GM12878 (cell line): ENCODE measurements at places on chromosomes 11 and 22. TPM values are rescaled to one million over a fixed set of nuclear protein-coding genes. Genes with fewer than 3 reads are reported as not detected.

GRCh38 chr11:22677153-22677903 is 10.9 kb downstream of the GAS2 start:
- no peaks in the 10 kb centered on the region for H3K4me1 ChIP-seq
- no peak overlapping the region; the same call in 1 of the 2 replicates for H3K27ac ChIP-seq

DNA sequence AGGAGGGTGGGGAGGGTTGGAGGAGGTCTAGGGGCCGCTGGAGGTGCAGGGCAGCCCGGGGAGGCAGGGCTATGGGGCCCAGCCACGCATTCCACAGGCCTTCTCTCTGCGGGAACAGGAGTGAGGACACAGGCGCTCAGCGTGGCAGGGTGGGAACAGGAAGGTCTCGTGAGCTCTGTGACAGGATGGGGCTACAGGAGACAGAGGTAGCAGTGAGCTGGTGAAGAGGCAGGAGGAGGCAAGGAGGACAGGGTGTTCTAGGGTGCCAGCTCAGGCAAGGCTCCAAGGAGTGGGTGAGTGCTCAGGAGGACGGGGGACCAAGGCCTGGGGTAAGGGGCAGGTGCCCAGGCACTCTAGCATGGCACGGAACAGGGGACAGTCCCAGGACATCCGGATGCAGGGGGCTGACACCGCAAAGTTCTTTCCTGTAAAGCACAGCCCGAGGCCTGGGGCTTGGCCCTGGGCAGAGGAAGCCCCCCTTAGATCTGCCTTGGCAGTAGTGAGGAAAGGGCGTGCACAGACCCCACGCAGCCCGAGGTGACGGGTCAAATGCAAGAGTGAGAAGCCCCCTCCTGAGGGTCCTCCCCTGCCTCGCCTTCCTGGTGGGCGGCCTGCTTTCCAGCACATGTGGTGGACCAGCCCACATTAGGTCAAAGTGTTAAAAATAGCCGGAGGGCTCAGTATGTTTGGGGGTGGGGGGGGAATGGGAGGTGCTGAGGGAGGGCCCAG is 4.7 kb upstream of the NEAT1 start:
- H3K27ac ChIP-seq: peak overlapping the region; percentile 100
- H3K4me3 ChIP-seq: peak overlapping the region; percentile 79
- peaks cover 6% of the 10 kb centered on the region; the same call in 1 of the 2 replicates for H3K36me3 ChIP-seq
- peaks cover 51% of the 10 kb centered on the region for H3K4me1 ChIP-seq
- no peak for DNase-seq

DNA sequence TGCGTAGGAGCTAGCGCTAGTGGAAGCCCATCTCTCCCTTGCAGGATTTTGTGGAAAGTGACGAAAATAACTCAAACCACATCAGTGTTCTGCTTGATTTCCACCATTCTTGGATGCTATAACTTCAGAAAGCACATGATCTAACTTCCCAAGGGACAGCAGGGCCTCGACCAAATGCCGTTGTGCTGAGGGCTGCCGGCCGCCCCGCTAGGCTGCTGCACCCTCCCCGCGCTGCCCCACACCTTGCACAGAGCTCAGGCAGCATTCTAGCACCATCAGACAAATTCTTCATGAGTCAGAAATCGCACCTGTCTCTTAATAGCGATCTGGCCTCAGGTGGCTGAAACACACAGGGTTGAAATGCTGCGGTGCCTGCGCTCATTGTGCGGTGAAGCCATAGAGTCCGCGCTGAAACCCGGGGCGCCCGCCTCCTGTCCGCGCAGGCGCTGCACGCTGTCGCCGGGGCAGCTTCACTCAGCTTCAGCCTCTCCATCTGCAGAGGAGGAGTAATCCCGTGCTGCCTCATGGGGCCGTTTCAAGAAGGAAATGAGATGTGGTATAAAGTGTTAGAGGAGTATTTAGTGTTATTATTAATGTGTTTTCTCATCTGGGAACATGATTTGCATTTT is 59.2 kb upstream of the B3GAT1 start:
- H3K27ac ChIP-seq: no peak overlapping the region
- no peak overlapping the region for H3K4me3 ChIP-seq
- H3K27me3 ChIP-seq: 0 out of 2 replicates have a peak, but pooled peaks cover 3% of the 10 kb centered on the region
- no peaks in the 10 kb centered on the region for H3K4me1 ChIP-seq

GRCh38 chr11:4662876-4663275 is 19.1 kb downstream of the OR51E1 start:
- H3K4me1 ChIP-seq: no peaks in the 10 kb centered on the region
- H3K27me3 ChIP-seq: no peaks in the 10 kb centered on the region
- H3K27ac ChIP-seq: no peak overlapping the region
- H3K36me3 ChIP-seq: no peaks in the 10 kb centered on the region
- H3K4me3 ChIP-seq: no peak overlapping the region

DNA sequence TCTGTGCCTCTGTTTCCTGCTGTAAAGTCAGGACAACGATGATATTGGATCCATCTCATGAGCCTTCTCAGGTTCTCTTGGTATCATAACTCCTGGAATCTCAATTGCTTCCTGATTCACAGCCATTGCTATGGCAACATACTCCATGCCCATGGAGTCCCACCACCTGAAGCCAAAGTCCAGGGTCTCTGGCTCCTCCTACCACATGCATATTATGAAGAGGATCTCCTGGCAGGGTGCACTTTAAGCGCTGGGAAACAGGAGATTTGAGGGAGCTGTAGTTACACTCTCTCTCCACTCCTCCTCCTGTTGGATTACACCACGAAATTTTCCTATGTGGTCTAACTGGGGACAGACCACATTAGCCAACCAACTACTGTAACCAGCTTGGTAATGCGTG is 130.9 kb upstream of the SEZ6L start:
- H3K27me3 ChIP-seq: no peaks in the 10 kb centered on the region
- no peaks in the 10 kb centered on the region for H3K4me1 ChIP-seq
- no peak overlapping the region for H3K27ac ChIP-seq
- no peak overlapping the region for H3K4me3 ChIP-seq
- no peaks in the 10 kb centered on the region for H3K36me3 ChIP-seq

GRCh38 chr22:46171940-46172339 is 21.6 kb downstream of the PPARA start:
- H3K27ac ChIP-seq: no peak overlapping the region
- no peak for DNase-seq
- H3K36me3 ChIP-seq: no peaks in the 10 kb centered on the region
- H3K4me3 ChIP-seq: no peak overlapping the region
- H3K27me3 ChIP-seq: no peaks in the 10 kb centered on the region

DNA sequence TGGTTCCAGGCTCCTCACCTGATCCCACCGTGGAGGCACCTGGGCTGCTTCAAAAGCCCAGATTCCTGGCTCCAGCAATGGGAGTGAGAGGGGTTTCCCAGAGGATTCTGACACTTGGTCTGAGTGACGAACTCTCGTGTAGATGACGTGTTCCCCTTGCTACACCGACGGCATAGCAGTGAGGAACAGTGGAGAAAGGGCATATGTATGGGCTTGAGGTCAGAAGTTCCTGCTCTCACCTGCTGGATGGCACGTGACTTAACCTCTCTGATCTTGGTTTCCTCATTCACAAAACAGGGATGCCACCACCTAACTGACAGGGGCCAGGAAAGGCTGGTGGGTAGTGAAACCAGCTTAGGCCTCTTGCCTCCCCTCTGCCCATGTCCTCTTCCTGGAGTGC is 30.0 kb upstream of the ARFGAP3 start:
- H3K4me3 ChIP-seq: no peak overlapping the region
- no peak for DNase-seq
- H3K36me3 ChIP-seq: peaks cover 30% of the 10 kb centered on the region
- H3K4me1 ChIP-seq: peaks cover 38% of the 10 kb centered on the region
- H3K27me3 ChIP-seq: no peaks in the 10 kb centered on the region
- no peak overlapping the region for H3K27ac ChIP-seq

RASGRP2 gene
- total RNA-seq: 8.3 and 9.0 TPM in 2 replicates

OR52A1 gene
- not detected in 2 replicates for total RNA-seq

GAL3ST1 gene
- not detected in 2 replicates for total RNA-seq

- no peak for DNase-seq
- H3K27ac ChIP-seq: no peak overlapping the region
- H3K4me1 ChIP-seq: peaks cover 10% of the 10 kb centered on the region
- no peak overlapping the region for H3K4me3 ChIP-seq
- no peaks in the 10 kb centered on the region for H3K36me3 ChIP-seq
These were observed 5.1 kb downstream of the LRRC51 start for GRCh38 chr11:72085621-72086351.

DNA sequence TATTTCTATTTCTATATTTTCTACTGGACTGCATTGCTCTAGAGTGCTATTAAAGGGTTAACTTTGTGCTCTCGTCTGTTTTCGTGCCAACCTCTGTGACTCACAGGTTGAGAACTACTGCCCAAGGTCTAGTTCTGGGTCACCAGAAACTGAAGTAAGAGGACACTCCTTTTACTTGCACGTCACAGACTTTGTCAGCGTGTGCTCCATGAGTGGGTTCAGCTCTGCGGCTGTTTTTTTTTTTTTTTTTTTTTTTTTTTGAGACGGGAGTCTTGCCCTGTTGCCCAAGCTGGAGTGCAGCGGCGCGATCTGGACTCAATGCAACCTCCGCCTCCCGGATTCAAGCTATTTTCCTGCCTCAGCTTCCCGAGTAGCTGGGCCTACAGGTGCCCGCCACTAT is 49.8 kb downstream of the CLMP start:
- H3K36me3 ChIP-seq: no peaks in the 10 kb centered on the region
- H3K4me1 ChIP-seq: no peaks in the 10 kb centered on the region
- no peak overlapping the region for H3K4me3 ChIP-seq
- H3K27ac ChIP-seq: no peak overlapping the region

GRCh38 chr11:83285151-83285770 is 906 bp downstream of the CCDC90B start:
- no peak for DNase-seq
- no peaks in the 10 kb centered on the region for H3K36me3 ChIP-seq
- peak overlapping the region; percentile 96 for H3K27ac ChIP-seq
- H3K4me1 ChIP-seq: peaks cover 21% of the 10 kb centered on the region
- peak overlapping the region; percentile 78 for H3K4me3 ChIP-seq

DNA sequence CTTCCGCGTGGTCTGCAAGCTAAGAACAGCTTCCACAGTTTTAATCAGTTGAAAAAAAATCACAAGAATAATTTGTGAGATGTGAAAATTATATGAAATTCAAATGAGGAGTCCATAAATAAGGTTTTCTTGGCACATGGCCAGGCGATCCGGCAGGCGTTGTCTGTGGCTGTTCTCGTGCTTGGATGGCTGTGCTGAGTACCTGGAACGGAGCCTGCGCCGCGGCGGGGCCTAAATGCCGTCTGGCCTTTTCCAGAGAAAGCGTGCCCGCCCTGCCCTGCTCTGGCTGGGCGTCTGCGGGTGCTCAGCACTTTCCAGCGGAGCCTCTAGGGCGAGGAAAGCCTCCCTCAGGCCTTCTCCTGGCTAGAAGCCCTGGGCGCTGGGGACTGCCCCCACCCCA is 41.8 kb downstream of the OSBPL5 start:
- H3K4me1 ChIP-seq: no peaks in the 10 kb centered on the region
- H3K36me3 ChIP-seq: no peaks in the 10 kb centered on the region
- H3K27ac ChIP-seq: no peak overlapping the region
- no peak overlapping the region for H3K4me3 ChIP-seq
- H3K27me3 ChIP-seq: no peaks in the 10 kb centered on the region

APOL5 gene
- total RNA-seq: not detected in 2 replicates

DNA sequence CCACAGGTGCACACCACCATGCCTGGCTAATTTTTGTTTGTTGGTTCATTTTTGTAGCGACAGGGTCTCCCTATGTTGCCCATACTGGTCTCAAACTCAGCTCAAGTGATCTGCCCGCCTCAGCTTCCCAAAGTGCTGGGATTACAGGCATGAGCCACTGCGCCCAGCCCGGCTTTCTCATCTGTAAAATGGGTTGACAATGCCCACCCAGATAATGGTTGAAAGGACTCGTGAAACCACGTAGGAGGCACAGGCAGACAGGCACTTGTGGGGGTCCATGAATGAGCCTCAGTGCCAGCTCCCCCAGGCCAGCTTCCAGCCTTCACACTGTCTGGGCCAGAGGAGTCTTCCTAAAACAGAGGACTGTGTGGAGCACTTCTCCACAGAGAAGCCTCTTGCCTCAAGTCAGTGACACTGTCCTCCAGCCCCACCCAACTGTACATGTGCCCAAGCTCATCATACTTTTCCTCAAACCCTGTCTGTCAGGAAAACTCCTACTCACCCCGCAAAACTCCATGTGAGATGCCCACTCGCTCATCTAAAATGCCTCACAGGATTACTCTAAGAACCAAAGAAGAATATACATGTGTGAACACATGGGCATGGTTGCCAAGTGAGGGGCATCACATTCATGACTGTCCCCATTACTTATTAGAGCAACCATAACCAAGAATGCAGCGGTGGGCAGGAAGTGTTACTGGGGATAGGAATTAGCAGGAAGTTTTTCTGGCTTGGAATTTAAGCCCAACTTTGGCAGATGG is 32.1 kb upstream of the WNT7B start:
- no peak overlapping the region for H3K4me3 ChIP-seq
- no peaks in the 10 kb centered on the region for H3K27me3 ChIP-seq
- H3K4me1 ChIP-seq: peaks cover 4% of the 10 kb centered on the region; the same call in 1 of the 2 replicates

GRCh38 chr11:111749646-111750045 is 16.5 kb downstream of the PPP2R1B start:
- no peak for DNase-seq
- no peak overlapping the region for H3K4me3 ChIP-seq
- no peak overlapping the region for H3K27ac ChIP-seq
- no peaks in the 10 kb centered on the region for H3K4me1 ChIP-seq

- DNase-seq: no peak
- H3K4me3 ChIP-seq: no peak overlapping the region
- no peaks in the 10 kb centered on the region for H3K36me3 ChIP-seq
- H3K4me1 ChIP-seq: no peaks in the 10 kb centered on the region
- no peak overlapping the region for H3K27ac ChIP-seq
These were observed 26.9 kb upstream of the CD82 start for GRCh38 chr11:44538375-44539054.

GRCh38 chr11:115194802-115195110 is 309.5 kb downstream of the CADM1 start:
- 0 out of 2 replicates have a peak overlapping the region, but pooled peaks have one; percentile 10 for H3K4me3 ChIP-seq
- DNase-seq: peak; percentile 21
- H3K4me1 ChIP-seq: peaks cover 10% of the 10 kb centered on the region; the same call in 1 of the 2 replicates
- H3K27me3 ChIP-seq: no peaks in the 10 kb centered on the region
- no peak overlapping the region for H3K27ac ChIP-seq

DNA sequence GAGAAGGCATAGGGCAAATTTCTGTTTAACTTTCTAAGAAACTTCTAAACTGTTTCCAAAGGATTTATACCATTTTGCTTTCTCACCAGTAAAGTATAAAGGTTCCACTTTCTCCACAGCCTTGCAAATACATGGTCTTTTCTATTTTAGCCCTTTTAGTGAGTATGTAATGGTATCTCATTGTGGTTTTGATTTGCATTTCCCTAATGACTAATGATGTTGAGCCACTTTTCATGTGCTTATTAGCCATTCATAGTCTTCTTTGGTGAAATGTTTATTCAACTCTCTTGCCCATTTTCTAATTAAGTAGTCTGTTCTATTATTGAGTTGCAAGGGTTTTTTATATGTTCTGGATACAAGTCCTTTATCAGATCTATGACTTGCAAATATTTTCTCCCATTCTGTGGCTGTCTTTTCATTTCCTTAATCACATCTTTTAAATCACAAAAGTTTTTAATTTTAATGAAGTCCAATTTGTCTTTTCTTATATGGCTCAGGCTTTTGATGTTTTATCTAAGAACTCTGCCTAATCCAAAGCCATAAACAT is 83.8 kb upstream of the KCNQ1OT1 start:
- no peaks in the 10 kb centered on the region for H3K27me3 ChIP-seq
- peaks cover 3% of the 10 kb centered on the region; the same call in 1 of the 2 replicates for H3K4me1 ChIP-seq
- no peak overlapping the region for H3K27ac ChIP-seq
- H3K4me3 ChIP-seq: no peak overlapping the region
- H3K36me3 ChIP-seq: no peaks in the 10 kb centered on the region

TRIM48 gene
- total RNA-seq: not detected in 2 replicates

- H3K27ac ChIP-seq: no peak overlapping the region
- peak overlapping the region; percentile 49 for H3K4me3 ChIP-seq
- H3K27me3 ChIP-seq: no peaks in the 10 kb centered on the region
- peaks cover 10% of the 10 kb centered on the region for H3K4me1 ChIP-seq
- no peaks in the 10 kb centered on the region for H3K36me3 ChIP-seq
These were observed 13.3 kb upstream of the CYP2R1 start for GRCh38 chr11:14905104-14906033.

PAAF1 gene
- total RNA-seq: 25.1 and 25.7 TPM in 2 replicates

APLNR gene
- total RNA-seq: not detected in 2 replicates
